NK-92 treated with Interleukin-12 subunit alpha and Interleukin-12 subunit beta, amount 100 ng/mL, for 24 hours (cell line): ENCODE measurements at places on chromosomes 12 and 14.

DNA sequence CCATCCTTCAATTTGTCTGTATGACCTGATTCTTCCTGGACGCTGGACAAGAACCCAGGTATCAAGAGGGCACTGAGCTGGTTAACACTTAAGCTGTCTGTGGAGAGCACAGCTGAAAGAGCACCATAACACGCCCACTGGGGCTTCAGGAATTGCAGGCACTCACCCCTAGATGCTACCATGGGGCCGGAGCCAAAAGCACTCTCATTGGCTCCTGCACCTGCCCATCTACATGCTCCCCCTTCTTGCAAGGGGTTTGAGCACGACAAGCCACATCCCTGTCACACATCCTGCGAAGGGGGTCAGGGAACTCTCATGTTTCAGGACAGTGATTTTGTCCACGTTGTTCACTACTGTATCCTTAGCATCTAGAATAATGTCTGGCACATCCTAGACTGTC lies 35.1 kb upstream of the TBC1D15 start:
- DNase-seq = no peak

DNA sequence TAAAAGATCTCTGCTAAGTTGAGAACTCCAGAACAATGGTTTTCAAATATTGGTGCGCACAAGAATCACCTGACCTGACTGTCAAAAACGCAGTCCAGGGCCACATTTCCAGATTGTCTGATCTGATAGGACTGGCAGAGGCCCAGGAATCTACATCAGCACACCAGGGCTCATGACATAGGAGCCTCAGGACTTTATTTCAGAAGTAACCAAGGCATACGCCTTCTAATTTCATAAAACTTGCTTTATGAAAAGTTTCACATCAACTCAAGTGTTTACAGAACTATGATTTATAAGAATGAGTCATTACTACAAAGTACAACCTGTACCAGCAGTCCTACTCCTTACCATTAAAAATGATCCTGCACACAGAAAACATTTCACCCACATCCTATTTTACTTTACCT lies 47.7 kb upstream of the PTPRO start:
- no peak for DNase-seq

- no peak for DNase-seq
Observed at GRCh38 chr14:81326451-81326850, 73.7 kb downstream of the STON2 start.

DNA sequence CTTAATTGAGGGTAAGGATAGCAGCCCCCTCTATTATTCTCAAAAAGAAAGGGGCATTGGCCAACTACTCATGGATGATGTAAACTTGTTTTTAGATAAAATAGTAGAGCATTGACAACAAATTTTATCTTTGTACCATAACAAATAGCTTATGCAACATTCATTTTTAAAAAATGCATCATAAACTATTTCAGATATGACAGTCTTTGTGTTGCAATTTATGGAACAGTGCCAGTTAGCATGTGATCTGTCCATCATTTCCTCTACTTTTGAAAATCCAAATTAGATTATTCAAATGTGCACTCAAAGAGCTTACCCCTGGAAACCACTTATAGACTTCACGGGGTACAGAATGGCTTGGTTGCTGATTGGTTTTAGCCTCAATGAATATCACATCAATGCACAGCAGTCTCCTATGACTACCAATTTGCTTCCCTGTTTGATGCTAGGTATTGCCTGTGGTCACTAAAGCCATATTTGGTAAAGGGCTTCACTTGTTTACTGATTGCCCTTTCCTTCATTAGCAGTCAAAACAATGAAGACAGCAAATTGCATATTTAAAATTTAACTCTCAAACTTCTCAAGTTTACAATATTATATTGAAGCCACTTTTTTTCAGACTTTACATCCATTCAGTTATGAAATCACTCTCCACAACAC lies 274.9 kb upstream of the MGAT4C start:
- no peak for DNase-seq

- DNase-seq = no peak
Observed at GRCh38 chr14:99157246-99157645, 114.8 kb downstream of the BCL11B start.
